ENCODE measurements at places on chromosomes 1 and 21. TPM values are rescaled to one million over a fixed set of nuclear protein-coding genes. Genes with fewer than 3 reads are reported as not detected.

GRCh38 chr1:36911561-36912364 lies 122.6 kb downstream of the GRIK3 start:
- DNase-seq, result no peak

- no peak for DNase-seq
Measured at GRCh38 chr1:116166655-116167054, 55.5 kb downstream of the MAB21L3 start.

DNA sequence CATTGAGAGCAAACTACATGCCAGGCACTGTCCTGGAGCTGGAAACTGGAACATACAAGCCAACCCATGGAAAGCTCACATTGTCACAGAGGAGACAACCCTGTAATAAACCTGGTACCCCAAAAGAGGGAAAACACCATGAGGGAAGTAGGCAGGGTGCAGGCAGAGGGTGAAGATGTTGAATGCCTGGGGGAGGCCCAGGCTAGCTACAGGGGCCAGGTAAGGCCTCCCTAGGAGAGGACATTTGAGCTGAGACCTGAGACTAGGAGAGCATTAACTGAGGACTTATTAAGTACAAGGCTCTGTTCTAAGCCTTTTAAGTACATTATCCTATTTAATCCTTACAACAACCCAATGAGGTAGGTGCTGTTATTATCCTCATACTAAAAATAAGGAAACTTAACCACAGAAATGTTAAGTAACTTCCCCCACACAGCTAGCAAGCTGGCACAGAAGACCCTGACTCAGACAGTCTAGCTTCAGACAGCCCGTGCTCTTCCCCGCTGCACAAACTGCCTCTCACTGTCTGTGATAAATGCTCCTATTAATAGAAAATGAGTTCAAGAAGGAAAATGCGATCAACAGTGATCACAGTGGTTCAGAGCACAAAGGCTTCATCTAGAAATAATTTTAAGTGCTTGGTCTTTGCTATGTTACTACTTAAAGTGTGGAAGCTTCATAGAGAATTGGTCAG lies 41.8 kb downstream of the ZNF281 start:
- DNase-seq, result no peak

DNA sequence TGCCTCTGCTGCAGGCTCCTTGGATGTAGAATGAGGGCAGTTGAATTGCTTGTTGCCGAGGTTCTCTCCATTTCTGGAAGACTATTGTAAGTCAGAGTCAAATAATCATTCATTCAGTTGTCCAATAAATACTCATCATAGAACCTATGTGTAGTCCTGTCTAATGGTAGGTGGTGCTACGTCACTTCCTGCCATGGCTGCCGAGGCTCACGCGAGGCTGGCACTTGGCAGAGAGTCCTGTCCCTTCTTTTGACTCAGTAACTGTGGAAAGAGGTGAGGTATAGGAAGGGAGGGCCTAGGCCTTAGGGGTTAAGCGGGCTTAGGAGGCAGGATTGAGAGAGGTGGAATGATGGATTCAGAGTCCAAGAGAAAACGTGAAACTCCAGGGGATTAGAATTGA lies 9.7 kb downstream of the ADARB1 start:
- no peak for DNase-seq

DNA sequence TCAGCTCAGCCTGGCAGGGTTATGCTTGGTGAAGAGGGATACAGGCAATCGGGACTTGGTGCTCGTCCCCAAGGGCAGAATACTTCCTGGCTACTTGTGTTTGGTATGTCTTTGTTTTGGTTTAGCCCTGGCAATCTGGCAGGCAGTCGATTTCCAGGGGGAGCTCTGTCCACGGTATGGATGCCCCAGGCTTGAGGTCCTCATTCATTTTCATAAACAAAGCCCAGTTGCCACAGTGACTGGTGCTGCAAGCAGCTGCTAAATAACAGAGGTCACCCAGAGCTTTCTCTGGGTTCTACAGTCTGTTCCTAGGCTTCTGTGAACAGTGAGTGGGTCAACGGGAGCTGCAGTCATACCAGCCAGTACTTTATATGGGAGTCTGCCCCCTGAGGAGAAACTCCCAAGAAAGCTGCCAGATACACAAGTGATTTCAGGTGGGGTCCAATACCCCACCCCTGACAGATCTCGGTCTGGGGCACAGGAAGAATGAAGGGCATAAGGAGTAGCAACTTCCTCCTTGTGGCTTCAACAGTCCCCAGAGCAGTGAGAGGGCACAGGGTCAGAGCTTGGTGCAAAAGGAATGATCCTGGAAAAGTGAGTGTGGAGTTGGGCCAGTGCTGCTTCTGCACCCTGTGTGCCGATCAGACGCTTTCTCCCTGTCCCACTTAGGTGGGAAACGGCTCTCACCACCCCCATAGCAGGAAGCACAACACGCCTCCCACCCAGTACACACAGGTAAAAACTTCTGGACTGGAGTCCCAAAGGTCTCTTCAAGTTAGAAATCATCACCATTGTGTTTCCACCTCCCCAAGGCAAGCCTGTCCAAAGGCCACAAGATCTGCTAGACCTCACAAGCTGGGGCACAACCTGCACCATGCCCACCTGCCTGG lies 55.5 kb downstream of the TGFBR3 start:
- DNase-seq, result peak; percentile 77

The LINGO4 gene
- 0.68 TPM for total RNA-seq

The SYT14 gene
- total RNA-seq, result not detected

The GBP5 gene
- 0.68 TPM for total RNA-seq

The HTR6 gene
- total RNA-seq, result not detected

The KRTAP21-2 gene
- total RNA-seq, result not detected
